COLO829 (cell line): ENCODE measurements at places on chromosomes 12 and 14.
A peak's percentile ranks its signal among the peaks of the same experiment; 100 is the strongest.

DNA sequence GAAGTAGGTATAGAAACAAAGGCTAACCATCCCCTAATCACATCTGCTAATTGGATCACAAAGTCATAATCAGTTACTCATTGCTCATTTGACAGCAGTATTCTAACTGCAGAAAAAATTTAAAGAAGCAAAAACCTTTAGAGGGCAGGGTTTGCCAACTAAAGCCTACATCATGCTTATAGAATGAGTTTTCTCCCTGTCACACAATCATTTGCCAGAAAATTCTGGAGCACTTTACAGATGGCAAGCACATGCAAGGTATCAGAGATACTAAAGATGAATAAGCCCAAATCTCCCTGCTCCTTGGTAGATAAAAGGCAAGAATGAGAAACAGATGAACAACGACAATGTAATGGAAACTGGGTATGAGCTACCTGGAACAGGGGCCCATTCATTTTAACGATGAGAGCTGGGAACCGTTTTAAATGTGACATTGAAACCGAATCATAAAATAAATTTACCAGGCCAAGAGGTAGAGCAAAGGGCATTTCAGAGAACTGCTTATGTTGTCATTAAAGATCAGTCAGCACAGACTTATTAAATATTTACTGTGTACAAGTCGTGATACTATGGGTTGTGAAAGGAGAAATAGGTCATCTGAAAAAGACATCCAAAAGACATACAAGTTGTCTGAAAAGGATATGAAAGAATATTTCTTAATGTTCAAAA, 211.4 kb upstream of the ABCD2 start:
- DNase-seq, result no peak

GRCh38 chr14:68103853-68104252, 284.3 kb downstream of the RAD51B start:
- DNase-seq, result no peak

DNA sequence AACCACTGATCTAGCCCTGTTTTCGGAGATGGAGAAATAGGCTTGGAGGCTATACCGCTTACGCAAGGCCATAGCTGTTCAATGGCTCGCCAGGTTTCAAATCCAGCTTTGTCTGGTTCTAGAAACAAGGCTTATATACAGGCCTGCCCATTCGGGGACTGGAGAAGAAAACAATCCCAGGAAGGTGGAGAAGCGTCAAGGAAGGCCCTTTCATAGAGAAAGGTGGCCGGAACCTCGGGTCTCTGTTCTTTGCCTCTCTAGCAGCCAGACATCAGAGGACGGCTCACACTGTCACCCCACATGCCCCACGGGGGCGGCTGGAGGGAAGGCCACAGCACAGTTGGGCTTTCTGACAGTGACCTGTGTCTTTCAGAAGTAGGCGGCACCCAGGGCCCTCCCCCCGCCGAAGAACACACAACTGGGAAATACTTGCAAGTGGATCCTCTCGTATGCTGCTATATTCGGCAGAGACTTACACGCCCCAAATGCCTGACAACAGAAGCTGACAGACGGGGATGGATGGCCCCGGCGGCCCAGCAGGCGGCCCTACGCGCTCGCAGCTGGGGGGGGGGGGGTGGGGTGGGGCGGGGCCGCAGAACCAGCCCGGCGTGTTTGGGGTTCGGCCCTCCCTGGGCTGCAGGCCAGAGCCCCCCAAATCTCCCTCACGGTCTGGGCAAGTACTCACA, 4.5 kb upstream of the SETD1B start:
- DNase-seq, result peak; percentile 68

DNA sequence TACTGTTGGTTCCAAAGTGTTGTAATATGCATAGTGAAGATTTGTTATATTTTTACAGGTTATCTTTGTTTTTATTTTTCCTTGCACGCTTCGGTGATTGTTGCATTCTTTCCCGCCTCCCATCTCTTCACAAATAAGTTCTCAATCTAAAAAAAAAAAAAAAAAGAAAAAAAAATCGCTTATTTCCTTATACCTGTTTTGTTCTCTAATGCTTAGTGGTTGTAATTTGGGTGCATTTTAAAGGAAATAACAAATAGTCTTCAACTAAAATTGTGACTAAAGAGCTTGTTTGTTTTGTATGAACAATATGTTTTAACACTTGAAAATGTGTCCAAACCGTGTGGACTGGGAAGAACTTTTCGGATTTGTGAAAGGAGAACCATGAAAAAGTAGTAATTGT, 1.5 kb downstream of the CAND1 start:
- DNase-seq, result no peak

DNA sequence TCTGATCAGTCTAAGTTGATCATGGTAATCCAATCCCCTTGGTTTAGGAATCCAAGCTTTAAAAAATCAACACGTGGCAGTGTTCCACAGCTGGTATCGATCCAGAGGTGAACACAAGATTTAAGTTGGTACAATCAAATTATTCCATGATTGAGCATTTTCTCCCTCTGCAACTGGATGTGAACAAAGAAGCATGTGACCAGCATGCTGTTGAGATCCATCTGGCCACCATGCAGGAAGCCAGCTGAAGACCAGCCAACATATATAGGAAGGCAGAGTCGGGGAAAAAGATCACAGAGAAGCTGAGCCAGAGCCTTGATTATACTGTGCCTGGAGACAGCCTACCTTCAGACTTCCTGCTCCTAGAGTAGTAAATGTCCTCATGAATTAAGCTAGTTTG, 158.3 kb downstream of the SEC23A start:
- DNase-seq, result no peak

GRCh38 chr14:106414464-106414863, 888.1 kb downstream of the TMEM121 start:
- DNase-seq, result no peak
